ENCODE measurements at places on chromosomes 2 and 18.

DNA sequence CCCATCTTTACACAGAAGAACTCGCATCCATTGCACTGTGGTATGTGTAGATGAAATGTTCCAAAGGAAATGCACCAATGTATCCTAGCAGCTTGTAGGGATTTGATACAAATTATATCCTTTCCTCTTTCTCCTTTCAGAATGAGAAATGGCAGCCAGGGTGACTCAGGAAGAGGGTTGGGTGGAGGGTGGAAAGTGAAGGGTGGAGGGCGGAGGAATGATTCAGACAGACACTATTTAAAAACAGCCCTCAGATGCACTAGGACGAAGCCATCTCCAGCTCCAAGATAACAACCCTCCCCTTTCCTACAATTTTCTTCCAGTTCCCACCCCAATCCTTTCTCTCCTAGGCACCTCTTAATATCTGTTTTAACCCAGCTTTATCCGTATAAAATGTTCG, 96.2 kb upstream of the STK39 start:
- no peak overlapping the region for H3K27ac ChIP-seq
- peaks cover 5% of the 10 kb centered on the region for H3K27me3 ChIP-seq
- H3K4me1 ChIP-seq: peaks cover 26% of the 10 kb centered on the region
- DNase-seq: no peak
- H3K36me3 ChIP-seq: no peaks in the 10 kb centered on the region
- H3K4me3 ChIP-seq: no peak overlapping the region

- no peaks in the 10 kb centered on the region for H3K27me3 ChIP-seq
- H3K27ac ChIP-seq: no peak overlapping the region
- no peak overlapping the region for H3K4me3 ChIP-seq
- DNase-seq: no peak
These were observed 140.8 kb upstream of the ZEB2 start for GRCh38 chr2:144660518-144661316.

GRCh38 chr2:217510771-217511291, 492.0 kb downstream of the TNS1 start:
- H3K4me3 ChIP-seq: no peak overlapping the region
- H3K4me1 ChIP-seq: peaks cover 2% of the 10 kb centered on the region
- H3K27ac ChIP-seq: no peak overlapping the region
- H3K27me3 ChIP-seq: peaks cover 31% of the 10 kb centered on the region
- H3K36me3 ChIP-seq: no peaks in the 10 kb centered on the region

- no peaks in the 10 kb centered on the region for H3K27me3 ChIP-seq
- H3K36me3 ChIP-seq: no peaks in the 10 kb centered on the region
These were observed 269.2 kb downstream of the LRATD1 start for GRCh38 chr2:14901737-14902136.

DNA sequence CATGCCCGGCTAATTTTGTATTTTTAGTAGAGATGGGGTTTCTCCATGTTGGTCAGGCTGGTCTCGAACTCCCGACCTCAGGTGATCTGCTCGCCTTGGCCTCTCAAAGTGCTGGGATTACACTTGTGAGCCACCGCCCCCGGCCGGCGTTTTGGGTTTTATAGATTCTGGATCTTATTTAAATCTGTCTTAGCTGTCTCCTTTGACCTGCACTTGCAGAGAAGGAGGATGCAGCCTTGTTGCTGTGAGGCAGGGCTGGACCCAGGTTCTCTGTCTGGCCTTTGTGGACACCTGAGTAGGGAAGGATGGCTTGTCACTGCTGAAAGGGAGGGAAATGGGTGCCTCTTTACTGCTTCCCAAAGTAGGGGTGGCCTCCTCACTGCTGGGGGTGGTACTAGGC, 83.0 kb upstream of the HS6ST1 start:
- H3K4me3 ChIP-seq: no peak overlapping the region
- no peaks in the 10 kb centered on the region for H3K36me3 ChIP-seq
- H3K4me1 ChIP-seq: no peaks in the 10 kb centered on the region

- H3K4me1 ChIP-seq: no peaks in the 10 kb centered on the region
- H3K27ac ChIP-seq: no peak overlapping the region
- H3K27me3 ChIP-seq: peaks cover 8% of the 10 kb centered on the region
- H3K4me3 ChIP-seq: no peak overlapping the region
- no peak for DNase-seq
- H3K36me3 ChIP-seq: peaks cover 8% of the 10 kb centered on the region
These were observed 61.4 kb downstream of the CPS1 start for GRCh38 chr2:210617732-210618330.

DNA sequence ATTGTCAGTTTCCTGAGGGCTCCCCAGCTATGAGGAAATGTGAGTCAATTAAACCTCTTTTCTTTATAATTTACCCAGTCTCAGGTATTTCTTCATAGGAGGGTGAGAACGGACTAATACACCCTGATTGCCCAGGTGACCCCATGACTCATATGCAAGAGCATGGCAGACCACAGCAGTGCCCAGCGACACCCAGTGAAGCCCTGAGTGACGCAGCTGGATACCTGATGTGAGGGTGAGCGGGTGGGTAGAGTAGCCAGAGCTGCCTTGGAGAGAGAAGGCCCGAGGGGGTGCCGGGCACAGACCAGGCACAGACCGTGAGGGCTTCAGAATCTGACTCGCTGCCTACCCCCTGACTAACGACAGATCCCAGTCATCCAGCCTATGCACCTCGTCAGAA, 15.4 kb downstream of the ALPG start:
- H3K4me1 ChIP-seq: peaks cover 13% of the 10 kb centered on the region
- H3K27ac ChIP-seq: no peak overlapping the region
- peaks cover 4% of the 10 kb centered on the region for H3K36me3 ChIP-seq
- peaks cover 56% of the 10 kb centered on the region for H3K27me3 ChIP-seq
- H3K4me3 ChIP-seq: peak overlapping the region; percentile 53
- DNase-seq: no peak

- H3K27me3 ChIP-seq: no peaks in the 10 kb centered on the region
- no peak overlapping the region for H3K27ac ChIP-seq
- no peaks in the 10 kb centered on the region for H3K4me1 ChIP-seq
- DNase-seq: no peak
These were observed 821.2 kb upstream of the ID2 start for GRCh38 chr2:7860693-7861092.

- peaks cover 7% of the 10 kb centered on the region for H3K36me3 ChIP-seq
- peaks cover 26% of the 10 kb centered on the region for H3K4me1 ChIP-seq
- H3K4me3 ChIP-seq: no peak within 1 kb of the TSS
- no peak within 1 kb of the TSS for H3K27ac ChIP-seq
These were observed at the start of gene MRO for GRCh38 chr18:50819728-50820378. Gene MRO (minus strand): TSS chr18:50820016. CDS start chr18:50809400, 10,616 bp downstream.

GRCh38 chr2:18899725-18900124, 310.4 kb upstream of the NT5C1B start:
- H3K36me3 ChIP-seq: no peaks in the 10 kb centered on the region
- H3K27ac ChIP-seq: no peak overlapping the region
- H3K27me3 ChIP-seq: no peaks in the 10 kb centered on the region
- peaks cover 9% of the 10 kb centered on the region for H3K4me1 ChIP-seq

GRCh38 chr18:54388203-54389142, 30.8 kb downstream of the C18orf54 start:
- H3K27ac ChIP-seq: no peak overlapping the region
- H3K36me3 ChIP-seq: no peaks in the 10 kb centered on the region
- no peak overlapping the region for H3K4me3 ChIP-seq
- no peaks in the 10 kb centered on the region for H3K4me1 ChIP-seq

- H3K27ac ChIP-seq: no peak overlapping the region
- no peak overlapping the region for H3K4me3 ChIP-seq
- no peak for DNase-seq
- H3K27me3 ChIP-seq: no peaks in the 10 kb centered on the region
- H3K36me3 ChIP-seq: no peaks in the 10 kb centered on the region
These were observed 53.1 kb upstream of the ABCA12 start for GRCh38 chr2:215191477-215191876.

- no peak overlapping the region for H3K4me3 ChIP-seq
- DNase-seq: no peak
- H3K36me3 ChIP-seq: no peaks in the 10 kb centered on the region
- H3K4me1 ChIP-seq: peaks cover 4% of the 10 kb centered on the region
- H3K27me3 ChIP-seq: no peaks in the 10 kb centered on the region
These were observed 31.9 kb downstream of the C2orf74 start for GRCh38 chr2:61193670-61194561.

DNA sequence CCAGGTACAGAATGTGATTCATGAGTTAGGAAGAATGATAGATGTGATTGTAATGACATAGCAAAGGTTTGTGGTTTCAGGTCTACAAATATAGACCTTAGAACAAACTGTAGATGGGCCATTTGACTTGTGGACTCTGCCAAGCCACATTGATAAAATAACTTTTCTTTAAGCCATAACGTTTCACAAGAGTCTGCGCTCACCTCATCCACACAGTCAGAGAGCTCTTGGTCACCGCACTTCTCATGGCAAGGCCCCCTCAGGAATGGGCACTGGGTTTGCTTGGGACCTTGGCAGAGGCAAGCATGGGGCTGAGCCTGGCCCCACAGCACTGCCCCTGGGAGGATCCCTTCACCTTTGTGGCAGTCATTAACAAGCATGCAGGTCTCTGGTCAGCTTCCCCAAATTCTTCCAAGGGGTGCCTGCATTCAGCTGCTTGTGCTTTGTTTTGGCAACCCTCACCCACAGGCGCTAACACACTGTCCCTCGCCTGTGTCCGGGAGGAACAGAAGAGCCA, 14.0 kb downstream of the ARMC9 start:
- no peak overlapping the region for H3K27ac ChIP-seq
- H3K4me3 ChIP-seq: no peak overlapping the region
- no peaks in the 10 kb centered on the region for H3K36me3 ChIP-seq
- H3K4me1 ChIP-seq: no peaks in the 10 kb centered on the region
- H3K27me3 ChIP-seq: no peaks in the 10 kb centered on the region
- DNase-seq: no peak

- peaks cover 67% of the 10 kb centered on the region for H3K27me3 ChIP-seq
- no peaks in the 10 kb centered on the region for H3K4me1 ChIP-seq
- H3K27ac ChIP-seq: no peak overlapping the region
These were observed 28.8 kb downstream of the CNGA3 start for GRCh38 chr2:98374958-98375570.

DNA sequence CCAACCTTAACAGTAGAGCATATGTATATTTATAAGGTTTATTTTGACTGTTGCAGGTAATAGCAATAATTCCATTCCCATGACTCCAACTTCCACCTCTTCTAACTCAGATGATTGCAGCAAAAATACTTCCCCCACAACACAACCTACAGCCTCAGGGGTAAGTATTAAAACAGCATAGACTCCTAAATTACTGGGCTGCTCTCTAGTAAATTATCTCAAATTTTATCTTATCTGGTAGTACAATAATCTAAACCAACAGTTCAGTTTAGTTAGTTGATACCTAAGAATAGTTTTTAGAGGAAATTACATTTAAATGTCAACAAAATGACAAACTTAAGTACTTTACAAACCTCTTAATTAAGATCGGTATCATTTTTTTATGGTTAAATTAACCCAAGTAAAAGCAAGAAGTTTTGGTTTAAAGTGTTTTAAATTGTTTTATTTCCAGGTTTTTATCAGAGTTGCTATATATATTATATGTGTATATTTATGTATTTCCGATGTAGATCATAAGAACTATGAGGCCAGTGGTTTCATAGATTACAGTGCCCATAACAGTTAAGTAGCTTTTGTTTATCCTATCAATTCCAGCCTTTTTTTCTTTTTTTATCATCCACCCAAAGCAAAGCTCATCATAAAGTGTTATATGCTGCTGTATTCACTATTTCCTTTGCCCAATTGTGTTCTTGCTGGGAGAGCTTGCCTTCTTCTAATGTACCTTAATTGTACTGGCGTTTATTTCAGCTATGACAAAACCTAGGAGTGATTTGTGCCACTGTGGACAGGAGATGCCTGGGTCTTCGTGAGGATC, 13.7 kb downstream of the GATA6 start:
- DNase-seq: no peak
- no peaks in the 10 kb centered on the region for H3K4me1 ChIP-seq
- H3K27me3 ChIP-seq: peaks cover 19% of the 10 kb centered on the region
- H3K36me3 ChIP-seq: no peaks in the 10 kb centered on the region
- H3K4me3 ChIP-seq: no peak overlapping the region

Data from naive B cell (primary cell).